DMS53 (cell line): ENCODE measurements at places on chromosomes 6 and 20.

- no peak for DNase-seq
These were observed 27.9 kb downstream of the ADTRP start for GRCh38 chr6:11750682-11751081.

- DNase-seq = peak; percentile 91
These were observed 113.3 kb upstream of the NUP153 start for GRCh38 chr6:17820055-17820454.

GRCh38 chr6:141657812-141658211 is 474.9 kb upstream of the GJE1 start:
- no peak for DNase-seq

DNA sequence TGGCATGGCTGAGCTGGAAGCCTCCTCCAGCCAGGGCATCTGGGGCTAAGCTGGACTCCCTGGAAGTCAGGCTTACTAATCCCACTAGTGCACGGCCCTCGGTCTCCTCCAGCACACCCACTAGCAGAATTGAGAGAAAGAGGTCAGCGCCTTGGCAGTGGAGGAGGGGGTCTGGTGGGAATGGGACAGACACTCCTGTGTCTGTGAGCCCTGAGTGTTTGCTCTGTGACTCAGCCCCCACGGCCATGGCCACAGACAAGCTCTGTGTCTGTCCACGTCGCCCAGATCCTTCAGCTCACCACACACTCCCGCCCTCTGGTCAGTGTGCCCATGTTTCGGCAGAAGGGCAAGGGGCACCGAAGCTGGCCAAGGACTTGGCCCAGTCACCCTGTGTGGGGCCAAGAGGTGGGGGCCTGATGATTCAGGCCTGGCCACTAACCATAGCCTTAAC is 8.8 kb downstream of the MDFI start:
- DNase-seq = peak; percentile 21

DNA sequence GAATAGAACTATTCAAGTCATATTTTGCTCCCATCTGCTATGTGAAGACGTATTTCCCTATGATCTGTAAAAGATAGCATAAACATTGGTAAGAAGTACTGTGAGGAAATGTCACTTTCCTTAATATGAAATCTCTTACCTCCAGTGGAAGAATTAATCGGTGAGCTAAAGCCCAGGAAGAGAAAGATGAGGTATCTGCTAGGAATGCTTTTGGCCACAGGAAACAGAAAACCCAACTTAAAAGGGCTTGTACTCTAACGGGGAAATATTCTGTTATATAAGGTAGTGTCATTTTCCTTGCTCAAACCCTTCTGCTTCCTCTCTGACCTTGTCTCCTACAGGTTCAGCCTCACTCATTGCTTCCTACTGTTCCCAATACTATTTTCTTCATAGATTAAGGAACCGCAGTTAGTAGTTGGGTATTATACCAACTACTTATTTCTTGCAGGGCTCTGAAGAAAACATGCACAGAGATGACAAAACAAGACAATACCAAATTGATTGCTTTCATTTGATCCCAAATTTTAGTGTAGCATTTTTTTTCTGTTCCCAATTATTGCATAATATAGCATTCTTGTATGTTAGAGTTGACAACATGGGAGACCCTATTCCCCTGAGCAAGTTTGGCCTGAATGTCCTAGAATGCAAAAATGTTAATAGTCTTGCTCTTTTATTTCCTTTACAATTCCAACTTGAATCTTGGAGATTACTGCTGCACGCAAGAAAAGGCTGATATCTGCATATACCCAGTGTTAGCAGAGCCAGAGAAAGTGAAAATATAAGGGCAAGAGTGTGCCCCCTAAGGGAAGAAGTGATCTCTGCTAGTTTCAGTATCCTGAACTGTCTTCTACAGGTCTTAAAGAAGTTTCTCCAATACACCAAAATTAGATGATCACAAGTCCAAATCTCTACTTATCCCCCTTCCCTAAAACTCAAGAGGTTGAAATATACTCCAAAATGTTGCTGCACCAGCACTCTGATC is 65.3 kb downstream of the AFG1L start:
- DNase-seq = no peak

GRCh38 chr20:61558726-61559125 is 306.7 kb downstream of the CDH4 start:
- no peak for DNase-seq

GRCh38 chr6:18536591-18537055 is 149.5 kb downstream of the RNF144B start:
- no peak for DNase-seq
